ENCODE measurements at places on chromosomes 11 and 22. TPM values are rescaled to one million over a fixed set of nuclear protein-coding genes. Genes with fewer than 3 reads are reported as not detected.

- H3K27ac ChIP-seq, result no peak overlapping the region
- H3K36me3 ChIP-seq, result no peaks in the 10 kb centered on the region
- no peak overlapping the region for H3K4me3 ChIP-seq
- no peaks in the 10 kb centered on the region for H3K27me3 ChIP-seq
- no peaks in the 10 kb centered on the region for H3K4me1 ChIP-seq
These were observed 127.0 kb upstream of the SERPIND1 start for GRCh38 chr22:20646906-20647305.

GRCh38 chr22:47038206-47038835 lies 275.9 kb downstream of the TBC1D22A start:
- H3K36me3 ChIP-seq, result no peaks in the 10 kb centered on the region

GRCh38 chr11:110455718-110456117 lies 26.0 kb downstream of the FDX1 start:
- H3K27me3 ChIP-seq, result no peaks in the 10 kb centered on the region
- peaks cover 23% of the 10 kb centered on the region for H3K36me3 ChIP-seq
- H3K4me3 ChIP-seq, result no peak overlapping the region

GRCh38 chr11:5694642-5695041 lies 5.1 kb downstream of the TRIM22 start:
- no peaks in the 10 kb centered on the region for H3K36me3 ChIP-seq
- no peak overlapping the region for H3K4me3 ChIP-seq
- H3K27ac ChIP-seq, result no peak overlapping the region
- H3K27me3 ChIP-seq, result no peaks in the 10 kb centered on the region
- DNase-seq, result no peak
- H3K4me1 ChIP-seq, result no peaks in the 10 kb centered on the region

GRCh38 chr22:21095773-21096107 lies 50.0 kb downstream of the LRRC74B start:
- no peaks in the 10 kb centered on the region for H3K4me1 ChIP-seq
- H3K27ac ChIP-seq, result no peak overlapping the region

GRCh38 chr11:18321578-18321968 lies 367 bp downstream of the HPS5 start:
- H3K36me3 ChIP-seq, result peaks cover 8% of the 10 kb centered on the region
- peak overlapping the region; percentile 95 for H3K27ac ChIP-seq

Gene TIMP3
- 160 TPM for total RNA-seq

- no peak for DNase-seq
- H3K27me3 ChIP-seq, result no peaks in the 10 kb centered on the region
- H3K36me3 ChIP-seq, result no peaks in the 10 kb centered on the region
- H3K4me1 ChIP-seq, result no peaks in the 10 kb centered on the region
- no peak overlapping the region for H3K4me3 ChIP-seq
These were observed 6.3 kb downstream of the TYR start for GRCh38 chr11:89184021-89184420.

DNA sequence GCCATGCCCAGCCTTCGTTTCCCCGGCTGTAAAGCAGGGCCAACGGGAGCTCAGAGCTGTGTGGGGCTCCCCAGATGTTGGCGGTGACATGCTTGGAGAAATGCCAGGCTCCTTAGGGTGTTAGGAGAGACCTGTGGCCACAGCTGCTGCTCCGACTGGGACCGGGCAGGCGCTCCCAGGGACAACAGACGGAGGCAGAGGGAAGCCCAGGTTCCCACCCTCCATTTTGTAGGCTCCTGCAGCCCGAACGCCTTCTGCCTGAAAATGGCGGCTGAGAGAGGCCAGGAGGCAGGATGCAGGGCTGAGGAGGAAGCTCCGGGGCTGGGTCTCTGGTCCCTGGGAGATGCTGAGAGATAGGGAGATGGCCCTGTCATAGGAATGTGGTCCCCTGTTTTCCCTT lies 10.0 kb downstream of the CD6 start:
- H3K27ac ChIP-seq, result no peak overlapping the region
- no peaks in the 10 kb centered on the region for H3K36me3 ChIP-seq
- H3K4me1 ChIP-seq, result no peaks in the 10 kb centered on the region
- no peaks in the 10 kb centered on the region for H3K27me3 ChIP-seq

DNA sequence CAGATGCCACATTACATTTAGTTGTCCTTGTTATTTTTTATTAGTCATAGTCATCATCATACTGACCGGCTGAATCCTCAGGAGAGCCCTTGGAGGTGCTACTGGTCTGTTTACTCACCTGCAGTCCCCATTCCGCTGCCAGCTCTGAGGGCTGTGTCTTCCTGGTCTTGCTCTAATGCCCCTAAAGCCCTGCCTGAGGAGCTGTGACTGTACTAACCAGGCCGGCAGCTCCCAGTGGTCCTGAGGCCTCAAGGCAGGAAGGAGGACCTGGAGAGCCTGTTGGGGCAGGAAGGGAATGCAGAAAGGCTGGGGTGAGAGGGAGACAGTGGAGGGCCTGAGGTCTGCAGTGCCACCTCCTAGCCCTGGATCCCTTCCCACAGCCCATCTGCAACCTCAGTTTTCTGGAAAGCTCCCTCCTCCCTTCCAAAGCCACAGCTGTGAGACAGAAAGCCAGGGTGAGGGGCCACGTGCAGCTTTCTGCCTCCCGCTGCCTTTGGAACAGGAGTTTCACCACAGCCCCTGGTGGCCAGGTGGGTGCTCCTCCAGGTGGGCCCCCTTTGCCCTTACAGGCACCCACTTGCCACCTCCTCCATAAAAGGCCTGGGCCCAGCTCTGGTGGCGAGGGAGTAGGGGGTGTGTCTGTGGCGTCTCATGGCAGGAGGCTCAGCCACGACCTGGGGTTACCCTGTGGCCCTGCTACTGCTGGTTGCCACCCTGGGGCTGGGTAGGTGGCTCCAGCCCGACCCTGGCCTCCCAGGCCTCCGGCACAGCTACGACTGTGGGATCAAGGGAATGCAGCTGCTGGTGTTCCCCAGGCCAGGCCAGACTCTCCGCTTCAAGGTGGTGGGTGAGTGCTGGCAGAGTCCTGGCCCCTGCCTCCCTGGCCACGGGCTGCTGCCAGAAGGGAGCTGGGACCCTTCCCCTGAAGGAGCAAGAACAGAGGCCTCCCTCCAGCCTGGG lies at the start of gene ZP1:
Gene ZP1, plus strand, starts transcription at position 632 of the 960 bp plus-strand sequence. Its CDS starts 20 bp downstream, at position 652.
- H3K27me3 ChIP-seq, result no peaks in the 10 kb centered on the region
- no peaks in the 10 kb centered on the region for H3K36me3 ChIP-seq
- peaks cover 16% of the 10 kb centered on the region for H3K4me1 ChIP-seq
- H3K27ac ChIP-seq, result no peak within 1 kb of the TSS

DNA sequence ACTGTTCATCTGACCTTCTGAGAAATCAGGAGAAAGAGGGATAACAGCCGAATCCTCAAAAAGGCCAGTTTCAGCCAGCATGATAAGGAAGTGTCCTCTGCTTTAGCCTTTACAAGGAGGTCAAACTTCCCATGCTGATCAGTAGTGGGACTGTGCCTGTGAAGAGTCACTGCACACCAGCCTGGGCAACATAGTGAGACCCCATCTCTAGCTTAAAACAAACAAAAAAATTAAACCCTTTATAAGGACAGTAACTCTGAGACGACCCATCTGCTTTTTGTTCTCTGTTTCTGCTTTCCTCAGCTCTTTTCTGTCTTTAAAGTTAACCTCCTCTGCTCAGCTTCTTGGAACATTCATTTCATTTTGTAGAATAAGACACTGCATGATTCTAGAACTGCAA lies 49.7 kb downstream of the SCGB1A1 start:
- no peaks in the 10 kb centered on the region for H3K36me3 ChIP-seq
- H3K27ac ChIP-seq, result no peak overlapping the region
- no peak overlapping the region for H3K4me3 ChIP-seq
- H3K27me3 ChIP-seq, result no peaks in the 10 kb centered on the region

GRCh38 chr22:33070600-33070999 lies 12.4 kb upstream of the SYN3 start:
- no peaks in the 10 kb centered on the region for H3K36me3 ChIP-seq
- H3K27ac ChIP-seq, result no peak overlapping the region
- no peak for DNase-seq
- H3K27me3 ChIP-seq, result no peaks in the 10 kb centered on the region

- H3K4me1 ChIP-seq, result no peaks in the 10 kb centered on the region
- H3K27ac ChIP-seq, result no peak overlapping the region
- H3K4me3 ChIP-seq, result no peak overlapping the region
- no peak for DNase-seq
- no peaks in the 10 kb centered on the region for H3K27me3 ChIP-seq
- no peaks in the 10 kb centered on the region for H3K36me3 ChIP-seq
These were observed 326.3 kb downstream of the GRM5 start for GRCh38 chr11:88739524-88739923.

Gene USH1C
- total RNA-seq, result not detected

Gene L3MBTL2
- 12.3 TPM for total RNA-seq

DNA sequence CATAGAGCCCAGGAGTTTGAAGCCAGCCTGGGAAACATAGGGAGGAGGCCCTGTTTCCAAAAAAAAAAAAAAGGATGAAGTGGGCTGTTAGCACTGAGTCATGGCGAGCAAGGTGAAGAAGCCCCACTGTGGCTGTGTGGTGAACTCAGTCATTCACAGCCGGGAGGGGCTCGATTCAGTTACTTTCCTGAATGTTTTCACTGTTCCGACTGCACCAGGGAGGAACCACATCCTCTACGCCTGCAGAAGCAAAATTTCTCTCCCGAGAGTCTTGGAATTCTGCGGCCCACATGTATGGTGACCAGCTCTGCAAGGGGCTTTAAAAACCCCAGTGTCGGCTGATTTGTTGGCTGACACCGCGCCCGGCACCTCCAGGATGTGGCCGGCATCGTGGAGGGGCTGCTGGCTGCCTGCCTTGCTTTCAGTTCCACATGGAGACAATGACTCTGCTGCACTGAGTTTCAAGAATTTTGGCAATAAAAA lies 27.8 kb upstream of the GRAMD4 start:
- peaks cover 36% of the 10 kb centered on the region for H3K4me1 ChIP-seq
- H3K4me3 ChIP-seq, result peak overlapping the region; percentile 4
- no peaks in the 10 kb centered on the region for H3K27me3 ChIP-seq
- H3K36me3 ChIP-seq, result no peaks in the 10 kb centered on the region

- H3K27me3 ChIP-seq, result no peaks in the 10 kb centered on the region
- H3K36me3 ChIP-seq, result no peaks in the 10 kb centered on the region
- no peak for DNase-seq
- peak overlapping the region; percentile 15 for H3K4me3 ChIP-seq
- peak overlapping the region; percentile 93 for H3K27ac ChIP-seq
- H3K4me1 ChIP-seq, result peaks cover 36% of the 10 kb centered on the region
These were observed 4.5 kb downstream of the ANO5 start for GRCh38 chr11:22197139-22198005.

Measured in psoas muscle (tissue), 8 donors.